ENCODE measurements at places on chromosomes 3 and 15.

- no peak overlapping the region for H3K27ac ChIP-seq
- no peaks in the 10 kb centered on the region for H3K4me1 ChIP-seq
- no peak overlapping the region for H3K4me3 ChIP-seq
- H3K36me3 ChIP-seq, result no peaks in the 10 kb centered on the region
Observed at GRCh38 chr3:72665701-72666446, 182.4 kb downstream of the SHQ1 start.

DNA sequence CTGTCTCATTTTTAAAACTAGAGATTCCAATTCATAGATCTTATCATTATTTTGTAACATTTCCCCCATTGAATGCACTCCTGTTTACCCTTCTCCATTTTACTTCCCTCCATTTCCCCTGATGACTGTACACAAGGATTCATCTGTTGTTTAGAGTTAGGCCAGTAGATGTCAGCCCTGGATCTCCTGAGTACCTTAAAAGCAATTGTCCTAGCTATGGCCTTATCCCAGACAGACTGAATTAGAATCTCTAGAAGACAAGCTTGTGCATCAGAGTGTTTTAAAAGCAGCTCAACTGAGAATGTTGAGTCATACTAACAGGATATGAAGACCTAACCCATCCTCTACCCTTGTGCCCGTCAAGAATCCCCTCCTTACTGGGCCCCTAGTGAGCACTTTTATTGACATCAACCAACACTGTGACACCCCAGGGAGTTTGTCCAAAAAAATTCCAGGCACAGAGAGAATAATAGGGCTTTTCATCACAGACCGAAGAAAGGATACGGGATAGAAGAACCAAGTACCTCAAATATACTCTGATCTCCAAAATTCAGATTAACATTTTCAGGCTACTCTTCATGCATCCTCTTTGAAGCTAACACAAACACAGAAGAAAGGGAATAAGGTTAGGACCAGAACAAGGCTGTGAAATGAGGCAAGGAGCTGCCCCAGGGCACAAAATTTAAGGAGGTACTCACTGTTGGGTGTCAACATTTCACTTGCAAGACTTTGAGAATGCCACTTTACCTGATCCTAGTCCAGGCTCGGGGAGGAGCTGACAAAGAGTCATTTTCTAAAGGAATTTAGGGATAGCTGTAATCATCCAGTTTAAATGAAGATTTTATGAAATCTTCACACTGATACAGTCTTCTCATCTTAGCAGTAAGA lies 17.1 kb downstream of the ZBED2 start:
- no peaks in the 10 kb centered on the region for H3K27me3 ChIP-seq
- no peak overlapping the region for H3K27ac ChIP-seq
- no peak overlapping the region for H3K4me3 ChIP-seq
- H3K36me3 ChIP-seq, result no peaks in the 10 kb centered on the region
- H3K4me1 ChIP-seq, result no peaks in the 10 kb centered on the region

DNA sequence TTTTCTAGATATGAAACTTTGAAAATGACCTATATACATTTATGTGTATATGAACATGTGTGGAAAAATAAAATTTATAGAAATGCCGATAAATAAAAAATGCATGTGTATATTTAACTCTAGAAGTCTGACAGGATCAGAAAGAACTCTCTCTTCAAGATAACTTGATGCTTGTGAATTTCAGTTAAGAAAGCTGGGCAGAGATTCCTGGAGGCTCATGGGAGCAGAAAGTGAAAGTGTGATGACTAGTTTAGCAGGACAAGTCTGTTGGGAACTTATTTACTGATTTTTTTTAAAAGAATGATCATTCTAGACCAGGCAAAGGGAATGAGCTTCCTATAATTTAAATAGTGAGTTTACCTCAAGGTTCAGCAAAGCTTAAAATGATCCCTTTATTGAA lies 81.5 kb upstream of the KCNAB1 start:
- DNase-seq, result no peak
- no peaks in the 10 kb centered on the region for H3K4me1 ChIP-seq
- no peaks in the 10 kb centered on the region for H3K27me3 ChIP-seq
- H3K36me3 ChIP-seq, result no peaks in the 10 kb centered on the region
- H3K4me3 ChIP-seq, result no peak overlapping the region

DNA sequence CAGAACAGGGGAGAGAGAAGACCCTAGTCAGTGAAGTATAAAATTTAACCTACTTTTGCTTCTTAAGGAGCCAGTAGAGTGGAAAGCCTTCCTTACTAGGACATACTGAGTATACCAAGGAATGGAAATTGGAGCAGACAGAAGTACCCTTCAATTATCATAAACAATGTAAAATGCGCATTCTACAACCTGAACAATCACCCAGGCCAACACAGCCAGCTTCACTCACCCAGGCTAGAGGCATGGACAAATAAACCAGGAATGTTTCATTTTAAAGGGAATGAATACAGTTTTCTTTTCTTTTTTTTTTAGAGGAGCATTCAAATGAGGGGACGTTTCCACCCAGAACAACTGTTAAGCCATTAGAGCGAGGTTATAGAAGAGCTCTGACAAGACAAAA lies 41.9 kb upstream of the PLXND1 start:
- H3K4me3 ChIP-seq, result no peak overlapping the region
- no peaks in the 10 kb centered on the region for H3K27me3 ChIP-seq
- H3K27ac ChIP-seq, result no peak overlapping the region

GRCh38 chr3:56471771-56472170 lies 3.5 kb upstream of the ERC2 start:
- peaks cover 64% of the 10 kb centered on the region for H3K27me3 ChIP-seq
- H3K36me3 ChIP-seq, result no peaks in the 10 kb centered on the region
- no peak overlapping the region for H3K27ac ChIP-seq
- peaks cover 12% of the 10 kb centered on the region for H3K4me1 ChIP-seq
- no peak for DNase-seq
- no peak overlapping the region for H3K4me3 ChIP-seq

DNA sequence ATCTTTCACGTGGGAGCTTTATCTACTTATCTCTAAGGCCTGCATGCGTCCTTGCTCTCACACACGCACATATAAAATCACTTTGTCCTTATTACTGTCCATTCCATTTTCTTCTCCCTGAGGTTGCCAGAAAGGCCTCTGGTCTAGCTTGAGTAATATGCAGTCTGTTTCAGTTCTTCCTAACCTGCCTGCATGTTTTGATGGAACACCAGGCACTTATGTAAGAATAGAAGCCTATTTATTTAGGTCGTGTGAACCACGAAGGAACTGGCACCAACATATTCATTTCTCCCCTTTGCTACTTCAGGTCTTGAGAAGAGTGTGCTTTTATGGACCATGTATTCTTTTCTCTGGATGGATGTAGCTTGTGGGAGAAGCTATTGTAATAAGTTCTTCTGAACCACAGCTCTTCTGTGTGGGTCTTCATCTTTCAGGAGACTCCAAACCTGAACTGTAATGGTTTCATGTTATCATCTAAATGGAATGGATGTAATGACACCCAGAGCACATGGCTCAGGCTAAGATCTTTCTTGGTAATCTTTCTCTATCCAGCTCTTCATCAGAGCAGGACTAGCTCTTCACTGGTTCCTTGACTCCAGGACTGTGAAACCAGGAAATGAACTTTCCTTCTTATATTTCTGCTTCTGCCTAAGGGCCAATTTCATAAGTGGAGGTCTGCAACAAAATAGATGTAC lies 53.8 kb downstream of the UBE2E2 start:
- H3K36me3 ChIP-seq, result no peaks in the 10 kb centered on the region
- no peak for DNase-seq
- H3K4me3 ChIP-seq, result no peak overlapping the region
- no peaks in the 10 kb centered on the region for H3K27me3 ChIP-seq
- H3K4me1 ChIP-seq, result no peaks in the 10 kb centered on the region

DNA sequence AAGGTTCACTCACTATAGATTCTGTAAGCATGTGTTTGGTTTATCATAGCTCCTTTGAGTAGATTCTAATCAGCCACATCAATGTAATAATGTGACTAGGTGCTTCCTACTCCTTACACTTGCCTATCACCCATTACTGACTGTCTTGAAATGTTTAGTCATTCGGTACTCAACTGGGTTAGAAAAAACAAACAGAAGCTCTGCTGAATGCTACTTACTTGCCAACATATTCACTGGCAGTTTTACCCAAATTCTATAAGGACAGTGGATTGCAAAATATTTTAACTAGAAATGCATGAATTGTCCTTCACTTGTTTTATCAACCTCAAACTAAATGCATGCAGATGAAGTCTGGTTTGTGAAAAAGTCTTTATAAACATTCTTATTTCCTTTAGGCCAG lies 352.1 kb upstream of the ALCAM start:
- DNase-seq, result no peak
- H3K36me3 ChIP-seq, result no peaks in the 10 kb centered on the region
- H3K4me3 ChIP-seq, result no peak overlapping the region
- H3K27me3 ChIP-seq, result no peaks in the 10 kb centered on the region
- H3K27ac ChIP-seq, result no peak overlapping the region

DNA sequence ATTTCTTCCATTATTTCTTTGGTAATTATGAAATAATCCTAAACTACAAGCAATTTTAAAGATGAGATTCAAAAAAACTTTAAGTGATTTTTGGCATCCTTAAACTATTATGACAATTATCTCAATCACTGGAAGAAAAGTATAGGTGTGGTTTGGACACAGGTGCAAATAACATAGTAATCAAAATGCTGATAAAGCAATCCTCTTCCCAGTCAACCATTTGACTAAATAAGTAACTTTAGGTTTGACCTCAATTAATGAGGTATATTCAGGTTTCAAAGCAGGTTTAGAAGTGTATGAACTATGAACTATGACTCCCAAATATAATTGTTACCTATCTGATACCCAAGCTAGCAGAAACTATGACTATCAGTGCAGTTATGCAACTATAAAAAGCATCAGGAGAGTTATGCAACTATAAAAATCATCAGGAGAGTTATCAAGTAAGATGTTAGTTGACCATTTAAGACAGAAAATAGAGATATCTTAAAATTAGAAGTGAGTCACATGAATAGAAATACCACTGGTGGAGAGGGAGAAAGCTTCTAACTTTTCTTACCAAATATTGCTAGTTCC lies 8.9 kb upstream of the CNTN3 start:
- H3K27me3 ChIP-seq, result no peaks in the 10 kb centered on the region
- no peak for DNase-seq
- no peak overlapping the region for H3K27ac ChIP-seq
- no peak overlapping the region for H3K4me3 ChIP-seq
- no peaks in the 10 kb centered on the region for H3K4me1 ChIP-seq
- no peaks in the 10 kb centered on the region for H3K36me3 ChIP-seq

GRCh38 chr15:58410353-58410752 lies 21.4 kb upstream of the LIPC start:
- peak overlapping the region; percentile 2 for H3K4me3 ChIP-seq
- H3K27ac ChIP-seq, result peak overlapping the region; percentile 25
- H3K27me3 ChIP-seq, result no peaks in the 10 kb centered on the region

- H3K4me1 ChIP-seq, result peaks cover 22% of the 10 kb centered on the region
- no peak overlapping the region for H3K27ac ChIP-seq
- H3K36me3 ChIP-seq, result no peaks in the 10 kb centered on the region
- no peaks in the 10 kb centered on the region for H3K27me3 ChIP-seq
- DNase-seq, result no peak
- H3K4me3 ChIP-seq, result no peak overlapping the region
Observed at GRCh38 chr15:85550283-85550682, 169.9 kb downstream of the AKAP13 start.

DNA sequence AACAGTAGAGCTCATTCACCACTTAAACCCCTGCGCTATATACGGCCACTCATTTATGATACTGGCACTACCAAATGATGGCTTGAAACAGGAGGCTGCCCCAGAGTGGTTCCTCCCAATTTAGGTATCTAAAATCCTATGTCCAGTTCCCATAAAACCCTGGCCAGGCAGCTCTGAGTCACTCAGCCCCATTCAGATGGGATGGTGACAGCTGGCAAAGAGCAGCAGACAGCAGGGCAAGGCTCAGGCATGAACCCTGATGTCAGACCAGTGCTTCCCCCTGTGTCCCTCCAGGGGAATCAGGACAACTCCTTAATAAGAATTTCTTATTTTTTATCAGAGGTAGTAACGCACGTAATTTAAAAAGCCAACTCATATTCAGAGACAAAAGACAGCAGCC lies 77.2 kb upstream of the RNU6-1 start:
- H3K4me3 ChIP-seq, result no peak overlapping the region
- H3K27me3 ChIP-seq, result no peaks in the 10 kb centered on the region
- H3K36me3 ChIP-seq, result no peaks in the 10 kb centered on the region
- H3K27ac ChIP-seq, result peak overlapping the region; percentile 90

DNA sequence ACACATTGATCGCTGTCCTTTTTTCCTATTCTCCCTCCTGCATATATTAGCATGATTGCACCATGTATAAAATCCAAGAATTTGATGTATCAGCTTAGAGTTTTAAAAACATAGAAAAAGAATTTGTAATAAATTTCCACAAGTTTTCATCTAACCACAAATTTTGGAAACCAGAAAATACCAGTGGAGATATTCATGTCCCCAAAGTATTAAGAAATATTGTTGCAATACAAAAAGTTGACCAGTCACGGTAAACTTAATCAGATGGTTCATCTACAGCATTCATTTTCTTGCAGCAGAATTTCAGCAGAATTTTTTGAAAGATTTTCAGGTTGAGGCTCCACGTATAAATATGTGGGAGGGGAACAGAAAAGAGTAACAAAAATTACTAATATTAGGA lies 500.9 kb upstream of the MDFIC2 start:
- no peak overlapping the region for H3K4me3 ChIP-seq
- H3K27me3 ChIP-seq, result no peaks in the 10 kb centered on the region
- H3K4me1 ChIP-seq, result no peaks in the 10 kb centered on the region
- no peaks in the 10 kb centered on the region for H3K36me3 ChIP-seq

DNA sequence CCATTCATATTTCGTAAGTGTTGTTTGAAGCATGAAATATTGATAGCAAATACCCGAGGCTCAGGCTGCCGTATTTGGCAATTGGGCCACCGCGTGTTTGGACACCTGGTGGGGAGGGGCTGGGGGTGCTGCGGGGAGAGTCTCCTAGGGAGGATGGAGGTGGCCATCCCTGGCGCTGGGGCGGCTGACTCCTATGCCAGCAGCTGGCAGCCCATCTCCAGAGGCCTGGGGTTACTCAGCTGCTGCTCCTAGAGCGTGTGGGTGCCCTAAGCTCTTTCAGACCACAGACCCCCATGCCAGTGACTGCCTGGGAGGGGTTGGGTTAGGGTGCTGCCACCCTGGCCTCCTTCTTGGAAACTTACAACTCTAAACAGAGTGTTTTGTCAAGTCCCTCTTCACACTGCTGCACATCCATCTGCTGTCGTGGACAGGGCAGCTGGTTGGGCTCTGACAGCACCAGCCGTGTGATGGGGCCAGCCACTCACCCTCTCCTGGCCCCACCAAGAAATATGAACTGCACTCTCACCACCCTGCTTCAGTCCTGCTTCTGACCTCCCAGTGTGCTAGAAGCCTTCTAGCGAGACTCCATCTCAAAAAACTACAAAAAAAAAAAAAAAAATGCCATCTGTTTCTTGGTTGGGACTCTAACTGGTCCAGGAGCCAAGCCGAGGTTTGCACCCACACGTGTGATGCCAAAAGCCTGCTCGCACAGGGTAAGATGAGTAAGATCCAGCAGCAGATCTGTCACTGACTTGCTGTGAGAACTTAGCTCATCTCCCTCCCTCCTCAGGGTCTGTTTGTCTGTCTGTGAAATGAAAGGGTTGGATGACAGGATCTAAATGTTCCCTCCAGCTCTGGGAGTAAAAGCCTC lies 156.2 kb downstream of the MEGF11 start:
- no peak for DNase-seq
- H3K4me1 ChIP-seq, result no peaks in the 10 kb centered on the region
- no peak overlapping the region for H3K4me3 ChIP-seq
- no peak overlapping the region for H3K27ac ChIP-seq
